ENCODE measurements at places on chromosomes 3 and 15.

GRCh38 chr3:61132062-61132461, 119.2 kb downstream of the FHIT start:
- peak; percentile 58 for DNase-seq

GRCh38 chr3:157752956-157753786, 250.0 kb upstream of the VEPH1 start:
- DNase-seq: no peak

GRCh38 chr3:167813169-167814123, 77.9 kb downstream of the SERPINI1 start:
- no peak for DNase-seq

GRCh38 chr15:41794081-41794480, 19.8 kb downstream of the MAPKBP1 start:
- no peak for DNase-seq

DNA sequence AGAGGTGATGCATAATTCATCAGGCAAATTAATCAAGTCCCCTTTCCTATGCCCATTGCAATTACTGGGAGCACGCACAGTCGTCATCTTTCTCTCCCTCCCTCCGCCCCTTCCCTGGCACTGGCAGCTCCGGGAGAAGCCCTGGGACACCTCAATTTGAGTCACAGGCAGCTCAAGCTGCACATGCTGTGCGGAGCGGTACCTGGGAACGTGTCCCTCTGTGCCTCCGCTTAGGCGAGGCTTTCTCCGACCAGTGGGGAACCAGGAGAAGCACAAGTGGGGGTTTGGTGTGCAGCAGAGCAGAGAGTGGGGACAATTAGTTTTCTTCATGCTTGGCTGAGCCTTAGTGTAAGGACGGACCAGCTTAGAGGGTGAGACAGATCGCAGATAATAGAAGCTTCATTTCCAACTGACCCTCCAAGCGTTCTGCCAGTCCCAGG, 88.3 kb downstream of the SOX14 start:
- no peak for DNase-seq

GRCh38 chr15:25247407-25248038, 191.3 kb downstream of the UBE3A start:
- no peak for DNase-seq

DNA sequence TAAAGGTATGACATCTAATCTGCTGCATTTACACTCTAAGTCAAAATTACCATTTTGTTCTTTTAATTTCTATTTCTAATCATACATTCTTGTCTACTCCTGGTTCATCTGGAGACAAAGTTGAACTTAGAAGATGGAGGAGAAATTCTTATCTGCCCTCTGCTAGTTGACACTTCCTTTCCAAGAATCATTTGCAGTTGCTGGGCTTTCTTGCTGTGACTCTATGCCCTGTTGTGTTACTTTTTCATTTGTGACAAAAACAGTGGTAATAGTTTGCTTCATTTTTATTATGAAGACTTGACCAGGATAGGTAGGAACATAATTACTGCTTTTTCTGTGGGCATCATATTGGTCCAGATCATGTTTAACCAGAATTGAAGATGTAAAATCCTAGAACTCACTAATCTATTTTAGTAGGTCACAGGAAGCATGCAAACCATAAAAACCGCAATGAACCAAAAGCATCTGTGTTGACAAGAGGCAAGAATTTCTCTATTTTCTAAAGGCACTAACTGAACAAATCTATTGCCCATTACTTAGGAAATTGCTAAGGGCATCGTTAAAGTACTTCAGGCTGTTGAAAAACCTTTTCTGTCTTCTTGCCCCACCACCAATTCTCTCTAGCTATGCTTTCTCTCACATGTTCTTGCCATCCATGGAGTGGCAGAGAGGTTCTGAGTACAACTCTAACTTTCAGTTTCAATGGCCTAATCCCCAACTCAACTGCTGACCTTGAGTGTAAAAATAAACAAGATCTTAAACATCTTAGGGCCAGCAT, 4.2 kb upstream of the CCR2 start:
- DNase-seq: peak; percentile 45

GRCh38 chr15:67768313-67768977, 56.9 kb upstream of the SKOR1 start:
- DNase-seq: no peak

DNA sequence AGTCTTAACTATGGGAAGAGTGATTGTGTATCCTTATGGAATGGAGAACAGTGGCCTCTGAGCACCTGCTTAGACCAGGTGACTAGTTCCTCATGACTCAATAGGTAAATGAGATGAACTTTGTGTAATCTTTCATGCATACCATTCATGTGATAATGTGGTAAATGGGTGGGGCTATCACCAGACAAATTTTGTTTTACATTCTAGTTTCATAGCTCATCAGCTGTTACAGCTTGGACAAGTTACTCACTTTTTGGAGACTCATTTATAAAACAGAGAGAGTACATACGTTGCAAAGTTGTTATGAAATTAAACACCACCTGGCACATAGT, 103.7 kb upstream of the TGFBR2 start:
- DNase-seq: no peak
